ENCODE measurements at places on chromosomes 4 and X. TPM values are rescaled to one million over a fixed set of nuclear protein-coding genes. Genes with fewer than 3 reads are reported as not detected.

The LRCH2 gene
- total RNA-seq: 6.9 TPM

The ZNF280C gene
- total RNA-seq: 3.6 TPM

The RBMX gene
- 305 TPM for total RNA-seq

The ITIH6 gene
- not detected for total RNA-seq

The LRRC66 gene
- 0.83 TPM for total RNA-seq

The PPA2 gene
- 101 TPM for total RNA-seq

The ANK2 gene
- total RNA-seq: 104 TPM

The ASMT gene
- total RNA-seq: not detected

Measured in smooth muscle cell of trachea (primary cell).